ENCODE measurements at places on chromosomes 5 and 9.

DNA sequence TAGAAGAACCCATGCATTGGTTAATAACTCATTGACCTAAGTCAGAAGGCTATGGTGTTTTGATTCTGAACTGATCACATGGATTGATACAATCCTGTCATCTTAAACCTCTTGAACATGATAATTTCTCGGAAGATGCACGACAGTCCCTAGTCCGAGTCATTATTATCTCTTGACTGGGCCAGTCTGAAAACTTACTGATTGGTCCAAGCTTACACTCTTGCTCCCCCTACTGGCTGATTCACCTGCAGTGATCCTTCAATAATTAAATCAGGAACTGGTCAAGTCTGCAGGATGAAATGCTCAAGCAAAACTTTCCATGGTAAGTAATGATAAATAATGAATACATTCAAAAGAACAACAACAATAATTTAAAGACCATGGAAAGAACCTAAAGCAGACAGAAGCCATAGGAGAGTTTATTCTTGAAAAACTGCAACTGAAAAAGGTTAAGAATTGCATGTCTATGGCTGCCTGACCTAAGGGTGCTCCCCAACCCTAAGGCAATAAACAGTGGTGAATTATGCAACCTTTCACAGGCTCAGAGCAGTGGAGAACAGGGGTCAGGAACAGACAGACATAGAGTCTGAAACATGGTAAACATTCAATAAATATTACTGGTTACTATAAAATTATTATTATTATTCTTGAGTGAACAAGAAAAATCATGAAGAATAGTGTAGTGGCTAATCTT, 79.3 kb downstream of the BRINP1 start:
- H3K27ac ChIP-seq: no peak overlapping the region
- no peaks in the 10 kb centered on the region for H3K36me3 ChIP-seq
- no peak overlapping the region for H3K4me3 ChIP-seq
- no peaks in the 10 kb centered on the region for H3K4me1 ChIP-seq
- H3K27me3 ChIP-seq: no peaks in the 10 kb centered on the region

- no peaks in the 10 kb centered on the region for H3K36me3 ChIP-seq
- H3K27me3 ChIP-seq: peaks cover 10% of the 10 kb centered on the region
- H3K27ac ChIP-seq: no peak overlapping the region
- no peak for DNase-seq
- peaks cover 36% of the 10 kb centered on the region for H3K4me1 ChIP-seq
Observed at GRCh38 chr5:5182508-5183188, 42.5 kb downstream of the ADAMTS16 start.

- H3K4me3 ChIP-seq: no peak overlapping the region
- H3K27me3 ChIP-seq: peaks cover 9% of the 10 kb centered on the region
- no peaks in the 10 kb centered on the region for H3K36me3 ChIP-seq
- no peak overlapping the region for H3K27ac ChIP-seq
Observed at GRCh38 chr9:99037769-99038483, 67.0 kb upstream of the TGFBR1 start.

GRCh38 chr5:17897776-17898175, 263.5 kb downstream of the TAF11L14 start:
- no peaks in the 10 kb centered on the region for H3K4me1 ChIP-seq
- DNase-seq: no peak
- H3K36me3 ChIP-seq: no peaks in the 10 kb centered on the region
- H3K4me3 ChIP-seq: no peak overlapping the region
- no peaks in the 10 kb centered on the region for H3K27me3 ChIP-seq
- no peak overlapping the region for H3K27ac ChIP-seq

- H3K4me3 ChIP-seq: no peak overlapping the region
- H3K4me1 ChIP-seq: no peaks in the 10 kb centered on the region
- peaks cover 9% of the 10 kb centered on the region for H3K27me3 ChIP-seq
- DNase-seq: no peak
- H3K36me3 ChIP-seq: no peaks in the 10 kb centered on the region
- H3K27ac ChIP-seq: no peak overlapping the region
Observed at GRCh38 chr9:93357649-93358048, 93.8 kb upstream of the FAM120A start.

GRCh38 chr5:68149189-68149588, 66.4 kb upstream of the PIK3R1 start:
- H3K4me3 ChIP-seq: no peak overlapping the region
- no peak for DNase-seq
- no peaks in the 10 kb centered on the region for H3K27me3 ChIP-seq
- no peaks in the 10 kb centered on the region for H3K36me3 ChIP-seq

- peaks cover 44% of the 10 kb centered on the region for H3K4me1 ChIP-seq
- H3K36me3 ChIP-seq: peaks cover 8% of the 10 kb centered on the region
- H3K27me3 ChIP-seq: no peaks in the 10 kb centered on the region
- no peak for DNase-seq
Observed at GRCh38 chr9:128068386-128069205, 564 bp downstream of the SLC25A25 start.

DNA sequence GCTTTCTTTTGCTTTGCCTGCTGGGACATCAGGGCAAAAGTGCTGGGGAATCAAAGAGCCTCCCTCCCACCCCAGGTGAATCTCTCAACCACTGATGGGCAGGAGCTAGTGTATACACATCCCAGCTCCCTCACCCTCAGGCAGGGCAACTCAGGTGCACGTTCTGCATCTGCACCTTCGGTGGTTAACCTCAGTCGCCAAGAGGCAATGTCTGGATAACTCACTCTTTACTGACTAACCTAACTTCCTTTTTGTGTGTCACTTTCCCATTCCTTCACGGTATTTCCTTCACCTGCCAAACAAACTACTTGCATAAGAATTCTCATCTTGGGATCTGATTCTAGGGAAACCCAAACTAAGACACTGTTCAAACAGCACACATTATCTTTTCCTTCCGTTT, 26.3 kb downstream of the CNTFR start:
- DNase-seq: no peak
- no peak overlapping the region for H3K4me3 ChIP-seq
- H3K4me1 ChIP-seq: peaks cover 52% of the 10 kb centered on the region
- H3K27me3 ChIP-seq: peaks cover 47% of the 10 kb centered on the region

- no peak overlapping the region for H3K4me3 ChIP-seq
- peaks cover 15% of the 10 kb centered on the region for H3K4me1 ChIP-seq
- DNase-seq: no peak
- no peak overlapping the region for H3K27ac ChIP-seq
- no peaks in the 10 kb centered on the region for H3K27me3 ChIP-seq
Observed at GRCh38 chr5:191949-192690, 825 bp downstream of the LRRC14B start.

GRCh38 chr5:51387884-51388275, 4.6 kb downstream of the ISL1 start:
- H3K4me1 ChIP-seq: no peaks in the 10 kb centered on the region
- peaks cover 12% of the 10 kb centered on the region for H3K36me3 ChIP-seq
- no peak for DNase-seq

DNA sequence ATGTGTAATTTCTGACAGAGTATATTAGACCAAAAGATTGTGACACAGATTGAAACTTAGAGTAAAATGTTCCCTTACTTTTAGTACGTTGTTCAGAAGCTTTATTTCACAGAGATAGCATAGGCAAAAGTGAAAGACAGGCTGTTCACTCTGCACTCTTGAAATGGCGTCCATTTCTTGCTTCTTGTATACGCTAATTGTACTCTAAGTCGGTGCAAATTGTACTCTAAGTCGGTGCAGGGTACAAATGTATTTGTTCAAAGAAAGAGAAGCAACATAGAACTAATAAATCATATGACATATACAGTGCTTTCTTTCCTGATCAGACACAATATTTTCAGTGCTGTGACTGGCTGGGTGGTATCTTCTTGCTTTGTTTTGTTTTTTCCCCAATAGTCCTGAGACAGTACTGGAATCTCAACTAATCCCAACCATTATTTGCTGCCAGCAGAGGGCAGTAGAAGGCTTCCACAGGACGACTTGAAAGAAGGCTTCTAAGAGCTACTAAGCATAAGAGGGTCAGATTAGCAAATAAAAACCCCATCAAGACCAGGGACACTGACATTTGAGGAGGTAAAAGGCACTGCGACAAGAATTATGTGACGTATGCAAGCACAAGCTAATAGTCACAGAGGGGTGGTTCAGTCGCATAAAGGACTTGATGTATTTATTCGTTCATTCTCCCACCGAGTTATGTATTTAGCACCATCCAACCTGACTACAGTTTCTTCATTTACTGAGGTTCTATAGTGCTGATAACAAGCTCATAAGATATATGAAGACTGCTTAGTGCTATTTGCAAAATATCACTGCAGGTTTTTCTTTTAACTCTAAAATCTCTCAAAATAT, 831.8 kb downstream of the TAF11L14 start:
- DNase-seq: no peak
- no peak overlapping the region for H3K27ac ChIP-seq
- peaks cover 7% of the 10 kb centered on the region for H3K4me1 ChIP-seq
- no peak overlapping the region for H3K4me3 ChIP-seq
- H3K36me3 ChIP-seq: no peaks in the 10 kb centered on the region
- no peaks in the 10 kb centered on the region for H3K27me3 ChIP-seq

- no peak overlapping the region for H3K4me3 ChIP-seq
- no peak for DNase-seq
- H3K36me3 ChIP-seq: no peaks in the 10 kb centered on the region
- peaks cover 26% of the 10 kb centered on the region for H3K4me1 ChIP-seq
Observed at GRCh38 chr5:58060996-58061395, 398.9 kb downstream of the PLK2 start.

All from type B pancreatic cell (in vitro differentiated cells).